ENCODE measurements at places on chromosomes 2 and 18. TPM values are rescaled to one million over a fixed set of nuclear protein-coding genes. Genes with fewer than 3 reads are reported as not detected.

GRCh38 chr2:16791496-16791895 is 125.9 kb upstream of the CYRIA start:
- no peak for DNase-seq

DNA sequence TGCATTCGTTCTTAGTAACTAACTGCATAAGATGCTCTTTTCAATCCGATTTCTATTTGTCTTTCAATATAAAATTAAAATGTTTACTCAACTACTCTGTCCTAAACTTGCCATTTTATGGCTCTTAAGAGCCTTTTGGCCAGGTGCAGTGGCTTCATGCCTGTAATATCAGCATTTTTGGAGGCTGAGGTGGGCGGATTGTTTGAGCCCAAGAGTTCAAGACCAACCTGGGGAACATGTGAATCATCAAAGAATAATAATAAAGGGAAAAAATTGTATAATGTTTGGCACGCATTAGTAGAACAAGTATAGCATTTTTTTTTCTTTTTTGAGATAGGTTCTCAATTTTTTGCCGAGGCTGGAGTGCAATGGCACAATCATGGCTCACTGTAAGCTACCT is 92.5 kb downstream of the C2orf74 start:
- no peak for DNase-seq

The KCNIP3 gene
- total RNA-seq = 27.5 TPM

DNA sequence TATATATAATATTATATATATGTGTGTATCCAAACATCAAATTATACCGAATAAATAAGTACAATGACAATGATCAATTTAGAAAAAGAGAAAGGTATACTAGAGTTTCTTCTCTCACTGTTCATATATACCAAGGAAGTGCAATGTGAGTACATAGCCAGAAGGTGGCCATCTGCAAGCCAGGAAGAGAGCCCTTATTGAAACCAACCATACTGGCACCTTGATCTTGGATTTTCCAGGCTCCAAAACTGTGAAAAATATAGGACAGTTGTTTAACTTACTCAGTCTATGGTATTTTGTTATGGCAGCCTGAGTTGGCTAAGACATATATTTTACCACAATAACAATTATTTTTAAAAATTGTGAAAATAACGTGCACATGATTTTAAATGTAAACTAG is 1490.2 kb upstream of the SLC39A10 start:
- DNase-seq = no peak

The PID1 gene
- total RNA-seq = 83.2 TPM

DNA sequence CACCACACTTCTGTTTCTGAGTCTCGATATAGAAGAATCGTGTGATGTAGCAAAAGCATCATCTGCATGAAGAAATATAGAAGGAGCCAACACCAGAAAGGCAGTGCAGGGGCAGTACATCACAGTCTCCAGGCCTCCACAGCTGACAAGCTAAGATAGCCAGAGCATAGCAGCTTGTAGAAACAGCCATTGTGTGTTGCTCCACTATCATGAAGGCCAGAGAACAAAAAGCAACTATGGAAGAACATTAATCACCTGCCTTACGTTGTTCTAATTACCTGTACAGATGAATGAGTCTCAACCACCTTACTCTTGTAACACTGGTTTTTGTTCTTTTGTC is 129.0 kb downstream of the RND3 start:
- DNase-seq = no peak

DNA sequence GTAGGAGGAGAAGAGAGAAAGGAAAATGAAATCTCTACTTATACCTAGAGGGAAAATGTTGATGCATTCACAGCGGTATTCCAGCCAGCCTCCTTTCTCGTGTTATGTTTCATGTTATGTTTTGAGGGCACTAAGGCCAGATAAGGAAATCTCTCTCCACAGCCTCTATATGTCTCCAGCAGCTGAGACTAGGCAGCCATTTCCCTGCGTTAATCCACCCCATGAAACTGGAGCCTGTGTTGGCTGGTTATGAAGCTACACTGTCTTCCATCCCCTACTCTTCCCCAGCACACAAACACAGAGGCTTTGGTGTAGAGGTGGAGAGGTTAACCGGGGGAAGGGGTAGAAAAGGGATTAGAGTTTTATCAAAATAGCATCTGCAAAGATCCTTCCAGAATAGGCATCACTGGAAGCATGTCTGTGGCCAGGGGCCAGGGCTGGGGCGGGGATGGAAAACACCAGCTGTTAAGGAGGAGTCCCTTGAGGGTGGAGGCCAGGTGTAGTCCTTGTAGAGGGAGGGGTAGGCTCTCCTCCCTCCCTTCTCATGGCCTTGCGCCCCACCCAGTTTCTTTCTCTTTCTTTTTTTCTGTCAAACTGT is 100.9 kb upstream of the TNP1 start:
- no peak for DNase-seq

DNA sequence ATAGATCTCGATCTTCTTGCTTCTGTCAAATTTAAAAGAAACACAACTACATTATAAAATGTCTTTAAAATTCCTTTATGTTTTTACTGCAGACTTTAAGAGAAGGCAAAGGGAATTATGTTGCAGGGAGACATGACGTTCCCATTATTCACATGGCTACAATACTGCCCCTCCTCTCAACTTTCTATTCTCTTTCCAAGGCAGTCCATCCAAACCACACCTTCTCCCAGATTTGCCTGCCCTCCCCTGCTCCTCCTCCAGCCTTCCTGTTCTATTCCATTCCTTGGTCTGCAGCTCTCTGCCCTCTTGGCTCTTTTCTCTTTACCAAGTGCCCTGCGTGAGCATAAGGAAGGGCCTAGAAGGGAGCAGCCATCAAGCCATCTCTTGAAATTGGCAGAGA is 61.3 kb downstream of the NABP1 start:
- no peak for DNase-seq

- DNase-seq = no peak
Observed at GRCh38 chr18:58341916-58342315, 287.0 kb downstream of the ALPK2 start.

DNA sequence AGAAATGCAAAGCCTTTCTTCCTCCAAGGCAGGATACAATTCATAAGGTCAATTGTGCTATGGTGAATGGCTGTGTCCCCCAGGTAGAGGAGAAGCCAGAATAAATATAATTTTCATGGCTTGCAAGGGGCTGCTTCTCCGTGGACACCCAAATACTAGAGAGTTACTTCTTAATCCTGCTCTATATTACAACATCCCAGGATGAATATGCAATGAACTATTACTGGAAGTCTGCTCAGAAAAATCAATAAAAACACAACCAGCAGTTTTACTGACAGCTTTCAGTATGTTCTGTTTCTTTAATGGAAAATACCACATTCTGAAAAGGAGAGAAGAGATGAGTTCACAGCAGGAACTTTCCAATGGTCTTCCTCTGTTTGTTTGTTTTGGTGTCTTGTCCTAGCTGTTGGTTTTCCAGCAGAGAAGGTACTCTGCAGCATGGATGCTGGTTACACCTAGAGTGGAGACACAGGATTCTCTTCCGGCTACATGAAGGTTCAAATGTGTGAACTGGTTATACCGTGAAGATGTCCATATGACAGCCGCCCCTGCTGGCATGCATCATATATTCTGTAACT is 213.0 kb downstream of the PID1 start:
- DNase-seq = no peak

- DNase-seq = no peak
Observed at GRCh38 chr2:144522897-144523595, 3.1 kb upstream of the ZEB2 start.

- DNase-seq = no peak
Observed at GRCh38 chr18:57220480-57220879, 73.6 kb downstream of the BOD1L2 start.

- no peak for DNase-seq
Observed at GRCh38 chr2:226743915-226744314, 55.7 kb downstream of the IRS1 start.

DNA sequence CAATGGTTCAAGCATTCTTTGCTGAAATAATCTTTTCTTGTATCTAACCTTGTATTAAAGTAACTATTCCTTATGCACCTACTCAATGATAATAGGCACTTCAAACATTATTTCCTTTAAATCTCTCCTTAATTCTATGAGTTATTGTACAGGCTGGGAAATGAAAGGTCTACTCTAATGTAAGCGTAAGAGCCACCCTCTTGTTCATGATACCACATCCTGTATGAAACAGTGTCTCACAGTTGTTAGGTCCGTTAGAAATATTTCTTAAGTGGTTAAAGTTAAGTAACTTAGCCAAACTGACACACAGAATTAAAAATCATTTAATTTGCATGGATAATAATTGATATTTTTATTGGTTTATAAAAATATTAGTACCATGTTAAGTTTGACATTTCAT is 162.5 kb upstream of the RPRM start:
- DNase-seq = no peak

The BARD1 gene
- 21.6 TPM for total RNA-seq

GRCh38 chr2:88545118-88545517 is 82.1 kb downstream of the EIF2AK3 start:
- DNase-seq = no peak

DNA sequence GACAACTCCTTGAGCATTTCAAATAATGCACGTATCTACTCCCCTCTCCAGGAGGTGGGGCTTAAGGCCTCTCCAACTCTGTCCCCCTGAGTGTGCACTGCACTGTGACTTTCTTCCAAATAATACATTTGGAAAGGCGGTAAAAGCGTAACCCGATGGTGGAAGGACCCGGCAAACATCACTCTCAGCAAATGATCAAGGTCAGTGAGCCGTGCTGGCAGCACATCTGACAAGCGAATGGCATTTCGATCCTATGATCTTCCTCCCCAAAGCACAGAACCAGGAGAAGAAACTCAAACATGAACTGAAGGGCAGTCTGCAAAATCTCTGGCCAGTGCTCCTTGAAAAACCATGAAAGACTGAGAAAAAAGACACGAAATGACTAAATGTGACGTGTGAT is 208.7 kb downstream of the TWIST2 start:
- no peak for DNase-seq

DNA sequence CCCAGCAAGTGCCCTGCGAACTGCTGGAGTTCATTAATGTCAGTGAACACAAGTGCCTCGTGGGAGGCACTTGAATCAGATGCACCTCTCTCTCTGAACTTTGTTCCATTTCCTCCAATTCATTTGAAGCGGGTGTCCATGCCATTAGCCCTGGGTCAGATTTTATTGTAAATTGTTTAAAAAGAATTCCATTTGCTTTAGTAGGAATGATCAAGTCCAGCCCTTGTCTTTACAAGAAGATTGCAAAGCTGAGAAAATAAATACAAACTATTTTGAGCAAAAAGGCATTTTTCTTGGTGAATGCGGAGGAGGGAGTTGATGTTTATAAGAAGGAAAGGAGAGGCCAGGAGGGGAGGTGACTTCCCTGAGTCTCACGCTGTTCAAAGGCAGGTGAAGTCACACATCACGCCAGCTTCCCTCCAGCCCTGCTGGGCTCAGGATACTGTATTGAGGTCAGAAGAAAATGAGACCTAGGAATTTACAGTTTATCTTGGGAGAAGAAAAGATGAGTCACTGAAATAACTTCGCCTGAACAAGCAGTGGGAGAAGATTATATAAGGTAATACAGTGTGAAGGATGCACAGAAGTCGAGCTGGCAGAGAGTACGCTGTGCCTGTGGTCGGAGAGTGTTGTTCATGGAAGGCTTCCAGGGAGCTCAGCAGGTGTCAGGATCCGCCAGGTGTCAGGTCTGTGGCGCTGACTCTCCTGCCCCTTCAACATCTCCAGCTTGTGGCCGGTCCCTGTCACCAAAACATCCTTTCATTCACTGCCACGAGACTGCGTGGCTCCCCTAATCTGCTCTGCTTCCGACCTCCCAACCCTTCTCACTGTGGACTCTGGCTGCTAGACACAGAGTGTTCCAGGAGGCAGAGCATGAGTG is 36.5 kb downstream of the EFR3B start:
- DNase-seq = no peak

- DNase-seq = no peak
Observed at GRCh38 chr2:108934583-108935245, 54.3 kb downstream of the EDAR start.

DNA sequence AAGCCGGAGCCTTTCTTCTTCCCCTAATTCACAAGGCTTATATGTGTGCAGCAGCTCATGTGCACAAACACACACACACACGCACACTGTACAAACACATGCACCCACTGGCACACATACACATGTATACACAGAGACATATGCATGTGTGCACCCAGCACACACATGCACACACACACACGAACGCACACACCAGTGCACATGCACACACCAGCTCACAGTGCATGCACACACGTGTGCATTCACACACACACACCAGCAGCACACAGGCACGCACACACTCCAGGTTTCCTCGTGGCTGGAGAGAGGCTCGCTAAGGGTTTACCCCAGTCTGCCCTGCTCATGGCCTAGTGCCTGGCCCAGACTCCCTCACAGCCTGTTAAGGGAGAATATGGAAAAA is 234.0 kb downstream of the EIPR1 start:
- no peak for DNase-seq

- no peak for DNase-seq
Observed at GRCh38 chr18:69628774-69629359, 228.2 kb downstream of the DOK6 start.

GRCh38 chr18:48915626-48916425 is 34.9 kb downstream of the SMAD7 start:
- no peak for DNase-seq

GRCh38 chr2:106975641-106976040 is 89.7 kb upstream of the ST6GAL2 start:
- DNase-seq = no peak

The ADD2 gene
- total RNA-seq = 3.4 TPM

The ABCB6 gene
- 23.8 TPM for total RNA-seq

DNA sequence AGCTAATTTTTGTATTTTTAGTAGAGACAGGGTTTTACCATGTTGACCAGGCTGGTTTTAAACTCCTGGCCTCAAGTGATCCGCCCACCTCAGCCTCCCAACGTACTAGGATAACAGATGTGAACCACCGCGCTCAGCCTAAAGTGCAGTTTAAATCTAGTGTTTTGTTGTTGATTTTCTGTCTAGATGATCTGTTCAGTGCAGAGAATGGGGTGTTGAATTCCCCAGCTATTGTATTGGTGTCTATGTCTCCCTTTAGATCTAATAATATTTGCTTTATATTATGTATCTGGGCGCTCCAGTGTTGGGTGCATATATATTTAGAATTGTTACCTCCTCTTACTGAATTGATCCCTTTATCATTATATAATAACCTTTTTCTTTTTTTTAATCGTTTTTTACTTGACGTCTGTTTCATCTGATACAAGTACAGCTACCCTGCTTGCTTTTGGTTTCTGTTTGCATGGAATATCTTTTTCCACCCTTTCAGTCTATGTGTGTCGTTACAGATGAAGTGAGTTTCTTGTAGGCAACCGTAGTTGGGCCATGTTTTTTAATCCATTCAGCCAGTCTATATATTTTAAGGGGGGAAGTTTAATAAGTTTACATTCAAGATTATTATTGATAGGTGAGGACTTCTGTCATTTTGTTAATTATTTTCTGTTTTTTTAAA is 34.3 kb downstream of the GALM start:
- no peak for DNase-seq

The MDH1B gene
- total RNA-seq = 0.49 TPM

Data from vagina (tissue), 2 donors.